Activated CD8-positive, alpha-beta memory T cell treated with anti-CD3 and anti-CD28 coated beads for 4 hours (primary cell): ENCODE measurements at places on chromosomes 6 and 20.

- DNase-seq, result no peak
Observed at GRCh38 chr6:110334423-110335180, 23.5 kb downstream of the METTL24 start.

DNA sequence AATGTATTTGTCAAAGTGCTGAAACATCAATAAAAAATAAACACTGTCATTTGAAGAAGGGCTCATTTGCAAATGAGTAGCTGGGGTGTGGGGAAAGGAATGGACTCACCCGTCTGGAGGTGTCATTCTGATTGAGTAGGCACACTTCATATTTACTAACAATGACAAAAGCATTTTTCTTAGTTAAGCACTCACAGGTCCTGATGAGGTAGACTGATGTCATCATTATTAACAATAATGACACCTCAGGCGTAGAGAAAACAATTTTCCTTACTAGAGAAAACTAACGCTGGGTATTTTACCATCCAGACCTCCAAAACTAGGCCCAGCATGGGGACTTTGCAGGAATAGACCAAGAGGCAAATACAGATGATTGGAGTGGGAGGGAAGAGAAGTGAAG, 76.0 kb downstream of the UNC5CL start:
- DNase-seq, result no peak

DNA sequence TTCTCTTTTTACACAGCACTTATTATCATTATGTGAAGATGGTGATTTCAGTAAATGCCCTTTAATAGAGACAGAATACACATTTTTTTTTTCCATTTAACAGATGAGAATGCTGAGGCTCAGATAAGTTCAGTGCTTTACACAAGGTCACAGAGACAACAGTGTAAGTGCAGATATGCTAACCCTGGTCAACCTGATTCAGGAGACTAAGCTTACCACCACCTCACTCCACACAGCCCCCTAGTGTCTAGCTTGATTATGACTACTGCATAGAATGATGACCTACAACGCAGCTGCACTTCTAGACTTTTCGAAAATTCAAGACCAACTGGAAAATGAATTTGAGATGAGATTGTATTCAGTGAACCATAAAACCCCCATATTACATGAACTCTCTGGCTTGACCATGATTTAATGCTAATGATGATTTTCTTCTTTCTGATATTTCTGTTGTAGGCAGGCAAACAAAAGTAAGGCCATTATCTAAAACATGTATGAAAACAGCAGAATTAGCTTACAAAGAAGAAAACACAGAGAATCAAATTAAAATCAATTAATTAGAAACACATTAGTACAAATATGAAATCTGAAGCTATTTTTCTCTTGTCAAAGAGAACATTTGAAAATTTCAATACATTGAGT, 212.1 kb upstream of the PHACTR1 start:
- no peak for DNase-seq

DNA sequence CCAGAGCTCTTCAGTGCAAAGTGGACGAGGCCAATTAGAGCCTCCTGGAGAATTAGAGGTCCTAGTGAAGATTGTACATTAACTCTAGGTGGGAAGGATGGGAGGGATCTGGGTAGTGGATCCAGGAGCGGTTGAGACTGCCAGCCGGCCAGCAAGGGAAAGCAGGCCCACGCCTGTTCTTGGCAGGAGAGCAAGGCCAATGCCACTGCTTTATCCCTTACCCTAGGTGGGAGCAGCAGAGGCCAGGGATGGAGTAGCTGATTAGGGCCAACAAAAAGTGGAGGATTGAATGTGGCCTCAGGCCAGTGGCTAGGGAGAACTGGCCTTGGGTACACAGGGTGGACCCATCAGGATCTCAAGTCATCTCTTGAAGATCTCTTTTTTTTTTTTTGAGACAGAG, 3.7 kb downstream of the ITPR3 start:
- DNase-seq, result no peak

- DNase-seq, result no peak
Observed at GRCh38 chr6:75524322-75524972, 30.8 kb upstream of the FILIP1 start.
